GM19239 (cell line): ENCODE measurements at places on chromosomes 3 and 15.
A peak's percentile ranks its signal among the peaks of the same experiment; 100 is the strongest.

DNA sequence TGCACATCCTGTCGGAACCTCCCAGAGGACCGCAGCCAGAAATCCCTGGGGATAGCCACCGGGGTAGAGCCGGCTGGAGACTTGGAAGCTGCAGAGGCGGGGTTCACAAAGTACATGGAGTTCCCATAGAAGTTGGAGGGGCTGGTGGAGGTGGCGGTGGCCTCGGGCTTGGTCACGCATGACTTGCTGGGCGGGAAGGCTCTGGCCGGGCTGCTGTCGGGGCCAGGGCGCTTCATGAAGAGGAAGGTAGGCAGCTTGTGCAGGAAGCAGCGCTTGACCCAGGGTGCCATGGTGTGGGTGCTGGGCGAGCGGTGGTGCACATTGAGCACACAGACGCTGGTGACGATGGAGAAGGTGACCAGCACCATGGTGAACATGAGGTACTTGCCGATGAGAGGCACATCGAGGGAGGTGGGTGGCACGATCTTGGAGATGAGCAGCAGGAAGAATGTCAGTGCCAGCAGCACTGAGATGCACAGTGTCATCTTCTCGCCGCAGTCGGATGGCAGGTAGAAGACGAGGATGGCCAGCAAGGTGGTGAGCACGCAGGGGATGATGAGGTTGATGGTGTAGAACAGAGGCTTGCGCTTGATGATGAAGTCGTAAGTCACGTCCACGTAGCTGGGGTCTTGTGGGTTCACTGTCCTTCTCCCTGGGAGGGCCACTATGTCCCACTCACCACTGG is 8.4 kb upstream of the CHRNA3 start:
- no peak for DNase-seq

DNA sequence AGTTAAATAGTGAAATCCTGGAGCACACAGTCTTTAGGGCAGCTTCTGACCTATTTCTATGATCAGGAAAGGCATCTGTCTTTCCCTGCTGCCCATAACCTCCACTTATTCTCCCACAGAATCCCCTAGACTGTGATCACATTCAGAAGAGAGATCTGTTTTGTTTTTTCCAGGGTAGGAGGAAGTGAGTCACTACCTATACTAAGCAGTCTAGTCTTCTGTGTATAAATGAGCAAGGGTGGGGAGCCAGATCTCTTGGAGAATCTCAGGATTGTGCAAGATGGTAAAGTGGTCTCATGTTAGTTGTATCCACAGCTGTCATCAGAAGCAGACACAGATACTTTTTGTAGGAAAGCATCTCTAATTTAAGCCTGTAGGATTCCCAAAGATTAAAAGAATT is 11.8 kb upstream of the FBXO22 start:
- DNase-seq = no peak

DNA sequence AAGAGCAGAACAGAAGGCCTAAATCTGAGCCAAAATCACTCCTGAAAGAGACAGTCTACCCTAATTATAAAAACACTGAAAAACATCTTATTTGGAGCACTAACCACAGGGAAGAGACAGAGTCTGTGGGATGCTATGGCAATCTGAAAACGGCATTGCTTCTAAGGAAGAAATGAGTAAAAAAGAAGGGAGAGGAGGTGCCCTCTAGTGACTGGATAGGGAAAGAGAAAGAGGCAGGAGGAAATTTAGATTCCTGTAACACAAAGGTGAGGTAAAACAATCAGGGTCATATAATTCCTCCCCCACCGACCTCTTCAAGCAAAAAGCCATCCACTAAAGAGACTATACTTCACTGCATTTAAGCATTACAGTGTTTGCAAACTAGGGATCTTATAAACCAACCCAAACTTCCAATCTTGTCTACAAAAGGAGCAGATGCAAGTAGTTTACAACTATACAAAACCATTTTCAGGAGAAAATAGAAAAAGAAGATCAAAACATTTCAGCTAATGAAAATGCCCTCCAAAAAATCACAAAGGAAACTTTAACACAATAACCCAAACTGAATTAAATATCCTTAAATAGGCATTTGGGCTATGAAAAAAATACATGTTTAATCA is 32.6 kb downstream of the HACD2 start:
- DNase-seq = no peak

GRCh38 chr3:5010706-5011554 is 31.7 kb downstream of the BHLHE40 start:
- DNase-seq = no peak

- DNase-seq = no peak
These were observed 281.4 kb upstream of the CTDSPL start for GRCh38 chr3:37580237-37580636.

GRCh38 chr3:23720885-23721284 is 84.9 kb upstream of the UBE2E1 start:
- no peak for DNase-seq

DNA sequence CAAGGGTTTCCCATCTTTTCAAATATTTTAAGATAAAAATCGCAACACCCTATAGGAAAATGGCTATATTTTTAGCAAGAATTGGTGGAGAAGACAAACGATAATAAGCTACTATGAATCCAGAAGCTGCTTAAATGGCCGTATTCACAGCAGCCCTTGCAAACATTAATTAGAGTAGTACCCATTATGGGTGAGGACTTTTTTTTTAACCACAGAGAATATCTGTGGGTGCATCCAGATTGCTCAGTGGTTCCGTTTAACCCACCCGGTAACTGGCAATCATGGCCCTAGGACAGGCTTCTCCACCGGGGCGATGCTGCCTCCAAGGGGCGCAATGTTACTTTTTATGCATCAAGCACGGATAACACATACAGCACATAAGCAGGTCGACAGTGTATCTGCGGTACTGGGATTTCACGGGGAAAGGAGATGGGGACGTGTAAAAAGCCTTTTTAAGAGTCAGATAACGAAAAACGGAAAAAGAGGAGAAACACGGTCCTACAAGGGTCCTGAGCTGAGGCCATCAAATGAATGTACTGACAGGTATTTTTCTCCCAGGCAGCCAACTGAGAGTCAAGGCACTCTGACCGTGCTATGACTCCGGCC is 968 bp upstream of the TMEM266 start:
- peak; percentile 26 for DNase-seq

- DNase-seq = no peak
These were observed 147.4 kb downstream of the TJP1 start for GRCh38 chr15:29674661-29675533.

DNA sequence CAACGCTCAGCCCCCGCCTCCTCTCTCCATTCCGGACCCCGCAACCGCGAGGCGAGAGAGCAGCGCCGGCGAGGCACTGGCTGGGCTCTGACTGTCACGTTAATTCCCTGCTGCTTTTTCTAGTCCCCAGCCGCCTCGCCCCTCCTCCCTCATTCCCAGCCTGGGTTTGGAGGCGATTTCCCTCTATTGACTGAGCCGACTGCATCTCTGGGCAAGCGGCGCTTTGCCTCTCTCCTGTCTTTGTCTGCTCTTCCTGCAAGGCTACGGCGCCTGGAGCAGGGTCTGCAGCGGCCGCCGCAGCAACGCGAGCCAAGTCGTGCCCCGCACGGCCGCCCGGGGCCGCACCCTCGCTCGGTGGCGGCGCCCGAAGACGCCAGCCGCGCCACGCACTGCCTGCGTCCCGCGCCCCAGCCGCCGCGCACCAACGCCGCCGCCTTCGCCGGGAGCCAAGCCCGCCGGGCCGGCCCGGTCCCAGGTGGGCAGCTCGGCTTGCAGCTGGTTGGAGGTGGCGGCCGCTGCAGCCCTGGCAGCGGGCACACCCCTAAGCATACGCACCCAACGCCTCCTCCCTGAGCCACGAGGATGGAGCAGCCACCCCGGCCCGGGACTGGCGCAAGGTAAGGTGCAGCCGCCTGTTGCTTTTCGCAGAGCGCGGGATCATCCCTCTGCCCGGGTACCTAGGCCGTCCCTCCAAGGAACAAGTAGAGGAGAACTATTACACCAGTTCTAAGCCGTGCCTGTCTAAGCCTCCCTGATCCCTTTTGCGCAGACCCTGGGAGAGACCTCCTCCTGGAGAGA is at the start of gene LRRC3B:
TSS of gene LRRC3B (plus strand) at position 152 of the 798 bp plus-strand sequence. CDS start 86,901 bp downstream, outside the sequence.
- no peak for DNase-seq

GRCh38 chr15:52765785-52766184 is 24.4 kb downstream of the ONECUT1 start:
- no peak for DNase-seq

- DNase-seq = no peak
These were observed 537.1 kb downstream of the AGBL1 start for GRCh38 chr15:86616771-86617170.

DNA sequence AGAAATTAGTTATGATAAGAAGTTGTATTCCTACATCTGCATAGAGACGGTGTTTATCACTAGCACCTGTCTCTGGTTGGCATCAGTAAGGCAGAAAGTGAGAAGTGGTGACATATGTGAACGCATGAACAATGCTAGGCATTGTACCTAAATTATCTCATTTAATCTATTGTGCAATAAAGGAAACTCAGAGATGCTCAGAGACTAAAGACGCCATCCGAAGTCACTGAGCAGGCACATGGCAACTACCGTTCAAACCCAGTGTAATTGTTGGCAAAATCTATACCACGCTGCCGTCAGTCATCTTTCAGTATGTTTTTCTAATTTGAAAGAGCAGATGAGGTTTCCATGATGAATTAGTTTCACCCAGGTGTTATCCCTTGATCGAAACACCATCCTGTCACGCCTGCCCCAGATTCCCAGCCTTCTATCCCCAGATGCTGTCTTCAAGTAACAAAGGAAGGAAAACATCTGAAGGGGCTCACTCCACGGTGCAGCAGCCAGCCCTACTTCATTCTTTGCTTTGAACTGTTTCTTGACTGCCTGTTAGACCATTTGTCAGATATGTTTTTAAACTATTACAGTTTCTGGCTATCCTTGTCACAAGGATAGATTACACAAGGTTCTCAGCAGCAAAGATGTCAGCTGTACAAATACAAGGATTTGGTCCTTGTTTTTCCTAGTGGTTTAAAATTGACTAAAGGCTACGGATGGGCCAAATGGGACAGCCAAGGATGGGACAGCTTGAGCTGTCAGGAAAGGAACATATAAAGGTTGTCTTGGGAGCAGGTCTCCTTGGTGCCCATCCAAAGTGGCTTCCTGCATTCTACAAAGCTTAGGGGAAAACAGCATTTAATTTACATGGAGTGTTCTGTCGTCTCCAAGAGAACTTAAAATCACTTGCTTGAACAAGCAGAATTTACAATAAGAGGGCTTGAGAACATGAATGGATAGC is 99.1 kb downstream of the TMEM108 start:
- DNase-seq = no peak

DNA sequence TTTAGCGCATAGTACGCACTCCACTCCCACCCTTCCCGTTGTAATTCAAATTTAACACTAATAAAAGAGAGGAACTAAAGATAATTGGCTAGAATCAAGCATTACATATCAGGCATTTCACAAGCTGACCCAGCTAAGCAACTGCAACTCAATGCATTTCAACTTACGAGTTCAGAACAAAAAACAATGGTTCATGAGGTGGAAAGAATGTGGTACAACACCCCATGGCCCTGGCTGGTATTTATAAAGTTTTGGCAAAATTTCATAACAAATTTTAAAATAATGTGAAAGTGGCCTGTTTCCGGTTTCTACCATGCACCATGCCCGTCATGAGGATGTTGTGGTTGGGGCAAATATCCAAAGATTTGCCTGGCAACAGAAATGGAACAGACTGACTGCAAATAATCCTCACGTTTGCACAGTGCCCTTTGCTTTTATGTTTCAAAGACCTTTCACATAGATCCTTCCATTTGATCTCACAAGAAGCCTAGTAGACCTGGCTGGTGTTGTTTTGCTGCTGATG is 455.3 kb upstream of the NR2F2 start:
- no peak for DNase-seq

GRCh38 chr3:8494327-8494726 is 7.3 kb upstream of the LMCD1 start:
- no peak for DNase-seq

DNA sequence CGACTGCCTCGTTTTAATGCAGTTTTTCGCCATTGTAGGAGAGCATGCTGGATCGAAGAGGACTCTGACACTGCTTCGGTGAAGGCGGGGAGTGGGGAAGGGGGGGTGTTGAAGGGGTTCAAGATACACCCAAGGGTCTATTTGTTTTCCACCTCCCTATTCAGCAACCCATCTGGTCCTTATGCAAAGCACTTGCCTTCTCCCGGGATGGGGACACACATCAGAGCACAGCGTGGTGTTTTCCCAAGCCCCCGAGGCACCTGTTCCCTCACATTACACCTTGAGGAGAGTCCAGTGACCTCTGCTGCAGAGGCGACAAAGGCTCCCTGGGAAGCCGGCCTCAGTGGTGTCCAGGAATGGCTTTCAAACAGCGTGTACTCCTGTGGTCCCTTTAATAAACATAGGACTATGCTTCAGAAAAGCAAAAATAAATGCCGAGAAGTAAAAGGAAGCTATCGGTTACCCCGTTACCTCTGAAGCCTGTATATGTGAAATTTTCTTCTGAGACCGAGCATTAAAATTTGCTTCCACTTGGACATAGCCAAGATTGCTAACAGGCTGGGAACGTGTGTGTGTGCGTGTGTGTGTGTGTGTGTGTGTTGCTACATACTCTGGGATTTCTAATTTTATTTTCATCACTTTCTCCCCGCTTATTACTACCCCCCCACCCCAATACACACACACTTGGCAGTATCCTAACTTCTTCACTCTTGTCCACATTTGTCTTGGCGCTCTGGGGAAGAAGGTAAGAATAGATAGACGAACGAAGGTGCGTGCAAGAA is 53.2 kb downstream of the CCDC54 start:
- DNase-seq = no peak

- no peak for DNase-seq
These were observed 28.5 kb downstream of the IL16 start for GRCh38 chr15:81225161-81225671.

GRCh38 chr3:181808053-181808452 is 96.3 kb downstream of the SOX2 start:
- DNase-seq = no peak

- no peak for DNase-seq
These were observed 104.2 kb downstream of the FBXL22 start for GRCh38 chr15:63701365-63701764.

- no peak for DNase-seq
These were observed 60.2 kb downstream of the PIAS1 start for GRCh38 chr15:68114356-68114755.

DNA sequence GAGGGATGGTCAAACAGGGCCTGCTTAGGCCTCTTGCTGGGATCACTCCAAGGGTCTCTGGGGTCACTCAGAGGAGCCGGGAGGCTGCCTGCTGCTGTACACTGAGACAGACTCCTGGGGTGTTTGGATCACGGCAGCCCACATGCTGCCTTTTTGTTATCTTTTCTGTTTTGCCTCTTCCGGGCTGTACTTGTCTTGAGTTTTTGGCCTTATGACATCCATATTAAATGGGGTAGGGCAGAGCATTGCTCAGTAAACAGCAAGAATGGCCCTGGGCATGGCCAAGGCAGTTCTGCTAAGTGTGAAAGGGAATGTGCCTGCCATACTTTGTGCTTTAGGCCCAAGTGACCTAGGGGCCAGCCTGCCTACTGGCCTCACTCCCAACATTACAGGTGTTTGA is 771 bp upstream of the ENTPD3 start:
- DNase-seq = no peak

DNA sequence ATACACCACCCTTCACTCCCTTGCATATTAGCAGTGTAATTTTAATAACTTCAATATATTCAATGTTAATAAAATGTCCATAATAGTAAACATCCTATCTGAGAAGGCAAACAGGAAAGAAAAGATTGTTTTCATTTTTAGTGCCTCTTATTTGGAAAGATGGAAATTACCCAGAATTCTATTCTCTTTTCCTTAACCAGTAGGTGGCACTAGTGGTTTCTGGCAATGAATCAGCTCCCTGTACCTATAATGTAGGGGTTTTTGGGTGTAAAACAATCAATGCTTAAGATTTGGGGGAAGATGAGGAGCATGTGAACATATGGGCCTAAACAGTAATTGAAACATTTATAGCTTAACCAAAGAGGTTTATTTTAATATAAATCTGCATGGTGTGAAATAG is 5.7 kb upstream of the SEMA6D start:
- DNase-seq = no peak

- peak; percentile 40 for DNase-seq
These were observed 21.8 kb downstream of the METTL6 start for GRCh38 chr3:15405448-15406050.
